ENCODE measurements at places on chromosomes 6 and 20.

DNA sequence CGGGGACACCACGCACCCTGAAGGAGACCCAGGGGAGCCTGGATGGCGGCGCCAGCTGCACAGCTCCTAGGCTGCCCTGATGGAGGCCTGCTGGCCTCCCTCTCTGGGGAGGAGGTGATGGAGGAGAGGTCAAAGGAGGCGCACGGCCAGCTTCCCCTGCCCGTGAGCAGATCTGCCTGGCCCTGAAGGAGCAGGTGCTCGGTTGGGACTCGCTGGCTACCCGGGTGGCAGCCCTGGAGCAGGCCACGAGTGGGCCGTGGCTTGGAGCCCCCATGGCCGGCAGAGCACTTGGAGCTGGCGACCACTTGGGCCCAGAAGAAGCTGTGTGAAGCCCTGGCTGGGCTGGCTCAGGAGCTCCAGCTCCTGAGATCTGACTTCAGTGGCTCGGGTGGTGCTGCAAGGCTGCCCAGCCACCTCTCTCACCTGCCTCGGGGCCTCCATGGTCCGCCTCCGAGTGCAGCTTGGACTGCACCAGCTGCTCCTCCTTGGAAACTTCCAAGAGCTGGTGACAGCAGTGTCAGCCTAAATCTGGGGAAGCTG lies 7.5 kb upstream of the RAET1E start:
- no peak overlapping the region for H3K4me3 ChIP-seq
- H3K27ac ChIP-seq = no peak overlapping the region
- DNase-seq = no peak
- H3K4me1 ChIP-seq = no peaks in the 10 kb centered on the region

DNA sequence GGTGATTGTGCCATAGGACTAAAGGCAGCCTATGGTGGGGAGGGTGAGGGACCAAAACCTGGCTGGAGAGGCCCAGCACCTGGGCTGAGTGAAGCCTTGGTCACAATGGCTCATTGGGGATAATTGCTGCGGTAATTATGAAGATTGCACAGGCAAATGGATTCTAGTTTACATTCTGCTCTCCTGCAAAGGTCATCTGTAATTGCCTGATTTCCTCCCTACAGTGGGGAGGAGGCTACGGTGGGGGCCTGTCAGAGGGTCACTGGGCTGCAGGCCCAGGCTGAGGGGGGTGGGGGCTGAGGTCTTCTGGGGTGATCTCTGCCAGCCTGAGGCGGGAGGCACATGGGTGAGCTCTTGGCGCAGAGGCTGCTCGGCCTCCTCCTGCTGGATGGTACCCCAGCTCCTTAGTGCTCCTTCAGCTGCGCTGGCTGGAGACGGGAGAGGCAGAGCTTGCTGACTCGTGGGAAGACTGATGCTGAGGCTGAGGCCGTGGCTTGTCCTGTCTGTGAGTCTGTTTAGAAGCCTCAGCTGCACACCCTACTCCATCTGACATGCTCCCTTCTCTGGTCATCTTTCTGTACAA lies 30.3 kb downstream of the PACSIN1 start:
- no peak overlapping the region for H3K27ac ChIP-seq
- no peaks in the 10 kb centered on the region for H3K36me3 ChIP-seq
- no peak overlapping the region for H3K4me3 ChIP-seq
- H3K27me3 ChIP-seq = no peaks in the 10 kb centered on the region
- DNase-seq = no peak

GRCh38 chr6:23630726-23631635 lies 495.0 kb upstream of the NRSN1 start:
- no peak overlapping the region for H3K27ac ChIP-seq
- DNase-seq = no peak
- H3K27me3 ChIP-seq = no peaks in the 10 kb centered on the region
- no peaks in the 10 kb centered on the region for H3K36me3 ChIP-seq
- H3K4me3 ChIP-seq = no peak overlapping the region

- no peak overlapping the region for H3K27ac ChIP-seq
- no peaks in the 10 kb centered on the region for H3K4me1 ChIP-seq
- H3K27me3 ChIP-seq = no peaks in the 10 kb centered on the region
- H3K36me3 ChIP-seq = no peaks in the 10 kb centered on the region
- DNase-seq = peak; percentile 27
Observed at GRCh38 chr20:57224641-57225138, 41.8 kb downstream of the BMP7 start.

GRCh38 chr6:79184641-79185040 lies 49.8 kb downstream of the HMGN3 start:
- H3K27me3 ChIP-seq = no peaks in the 10 kb centered on the region
- no peak overlapping the region for H3K4me3 ChIP-seq
- H3K27ac ChIP-seq = no peak overlapping the region
